Progenitor cell of endocrine pancreas (in vitro differentiated cells): ENCODE measurements at places on chromosomes 2 and 18. TPM values are rescaled to one million over a fixed set of nuclear protein-coding genes. Genes with fewer than 3 reads are reported as not detected.

DNA sequence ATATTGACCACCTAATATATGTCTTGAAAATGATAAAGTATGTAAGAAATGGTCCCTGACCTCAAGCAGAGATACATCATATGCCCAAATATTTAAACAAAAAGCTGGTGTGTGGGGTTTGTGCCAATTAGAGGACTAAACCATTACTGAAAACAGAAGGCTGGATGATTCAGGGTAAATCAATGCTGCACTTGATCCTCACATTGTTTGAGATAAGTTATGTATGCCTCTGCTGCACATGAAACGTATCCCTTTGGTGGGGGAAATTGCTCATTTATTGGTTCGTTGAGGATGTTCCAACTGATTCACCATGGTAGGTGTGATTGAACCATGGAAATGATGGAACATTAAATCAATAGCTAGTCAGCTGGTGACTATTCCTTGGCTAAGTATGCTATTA lies 24.7 kb upstream of the DARS1 start:
- no peak overlapping the region for H3K4me3 ChIP-seq
- no peaks in the 10 kb centered on the region for H3K27me3 ChIP-seq
- no peaks in the 10 kb centered on the region for H3K36me3 ChIP-seq
- no peak for DNase-seq

GRCh38 chr2:1788478-1788959 lies 44.2 kb upstream of the PXDN start:
- no peak overlapping the region for H3K4me3 ChIP-seq
- H3K27me3 ChIP-seq: peaks cover 16% of the 10 kb centered on the region
- no peak for DNase-seq
- H3K27ac ChIP-seq: no peak overlapping the region

- no peaks in the 10 kb centered on the region for H3K27me3 ChIP-seq
- H3K4me3 ChIP-seq: no peak overlapping the region
- DNase-seq: no peak
- H3K27ac ChIP-seq: no peak overlapping the region
- H3K36me3 ChIP-seq: peaks cover 2% of the 10 kb centered on the region
These were observed 49.4 kb upstream of the MCFD2 start for GRCh38 chr2:46964835-46965560.

- DNase-seq: no peak
- H3K27ac ChIP-seq: no peak overlapping the region
- no peaks in the 10 kb centered on the region for H3K4me1 ChIP-seq
- H3K36me3 ChIP-seq: no peaks in the 10 kb centered on the region
- peaks cover 4% of the 10 kb centered on the region for H3K27me3 ChIP-seq
These were observed 26.7 kb downstream of the CTLA4 start for GRCh38 chr2:203894262-203894661.

DNA sequence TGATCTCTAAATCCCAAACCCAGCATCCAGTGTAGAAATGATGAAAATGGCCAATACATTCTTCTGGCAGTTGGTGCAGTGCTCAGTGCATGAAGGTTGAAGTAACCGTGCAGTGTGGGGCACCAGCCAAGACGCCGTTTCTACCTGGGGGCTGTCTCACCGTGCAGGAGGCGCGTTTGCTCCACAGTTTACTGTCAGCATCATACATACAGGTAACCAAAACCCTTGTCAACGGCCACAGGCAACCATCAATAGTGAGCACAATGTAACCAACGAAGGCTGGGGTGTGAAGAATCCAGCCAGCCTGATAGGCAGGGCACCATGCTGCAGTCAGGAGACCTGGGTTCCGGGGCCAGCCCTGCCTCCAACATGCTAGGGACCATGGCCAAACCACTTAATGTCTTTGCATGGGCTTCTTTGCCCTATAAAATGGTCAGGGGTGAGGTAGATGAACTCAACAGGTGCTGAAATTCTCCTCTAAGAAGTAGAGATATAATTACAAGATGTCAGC lies 127.5 kb upstream of the ID2 start:
- DNase-seq: no peak
- peaks cover 1% of the 10 kb centered on the region for H3K4me1 ChIP-seq
- H3K36me3 ChIP-seq: peaks cover 2% of the 10 kb centered on the region
- no peak overlapping the region for H3K4me3 ChIP-seq
- peaks cover 3% of the 10 kb centered on the region for H3K27me3 ChIP-seq
- H3K27ac ChIP-seq: no peak overlapping the region

DNA sequence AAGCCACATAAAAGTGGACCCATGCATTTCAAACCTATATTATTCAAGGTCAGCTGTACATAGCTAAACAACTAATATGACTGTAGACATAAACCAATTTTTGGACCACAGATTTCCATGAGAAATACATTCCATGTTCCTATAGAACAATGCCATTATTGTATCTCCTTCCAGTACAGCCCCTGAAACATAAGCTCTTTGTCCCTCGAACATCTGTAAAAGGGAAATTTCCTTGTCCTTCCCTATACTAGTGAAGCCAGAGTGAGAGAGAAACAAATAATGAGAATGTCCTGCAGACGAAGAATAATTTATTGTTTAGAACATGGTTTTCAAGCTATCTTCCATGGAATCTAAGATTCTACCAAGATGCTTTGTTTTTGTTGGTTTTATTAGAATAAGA lies 75.3 kb downstream of the GORASP2 start:
- no peak overlapping the region for H3K4me3 ChIP-seq
- no peak overlapping the region for H3K27ac ChIP-seq
- H3K4me1 ChIP-seq: no peaks in the 10 kb centered on the region

The CNGA3 gene
- total RNA-seq: 5.3 and 5.5 TPM in 2 replicates

The ACVR2A gene
- total RNA-seq: 40.5 and 44.1 TPM in 2 replicates

The C1QL2 gene
- 0.14 and 0.24 TPM in 2 replicates for total RNA-seq
